ENCODE measurements at places on chromosomes 7 and 10. TPM values are rescaled to one million over a fixed set of nuclear protein-coding genes. Genes with fewer than 3 reads are reported as not detected.

Gene CLDN3
- polyA plus RNA-seq = 20.1 TPM

Gene SDHAF3
- polyA plus RNA-seq = 110 TPM

Gene DYDC2
- polyA plus RNA-seq = 10.3 TPM

Gene TMEM196
- 0.57 TPM for polyA plus RNA-seq

Gene THAP5
- 18.2 TPM for polyA plus RNA-seq

Gene SEMA3D
- polyA plus RNA-seq = 1.7 TPM

DNA sequence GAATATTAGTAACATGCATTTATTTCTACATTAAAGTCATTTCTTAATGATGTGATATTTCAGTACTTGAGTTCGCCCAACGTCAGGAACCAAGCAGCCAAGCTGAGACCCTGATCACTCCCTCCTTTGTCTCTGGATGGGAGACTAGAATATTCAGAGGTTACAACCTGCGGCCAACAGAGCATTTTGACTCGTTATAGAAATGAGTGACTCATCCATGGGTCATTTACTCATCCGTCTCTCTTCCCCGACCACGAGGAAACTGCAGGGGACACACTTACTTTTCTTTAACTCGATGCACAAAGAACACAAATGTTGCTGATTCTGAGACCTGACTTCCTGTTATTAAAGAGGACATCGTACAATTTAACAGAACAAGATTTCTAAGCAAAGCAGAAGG, 343.3 kb downstream of the FRMD4A start:
- DNase-seq = no peak
- no peaks in the 10 kb centered on the region for H3K4me1 ChIP-seq
- no peaks in the 10 kb centered on the region for H3K27me3 ChIP-seq

GRCh38 chr7:142733271-142733670, 16.0 kb upstream of the PRSS1 start:
- no peak overlapping the region for H3K27ac ChIP-seq
- no peaks in the 10 kb centered on the region for H3K36me3 ChIP-seq
- no peak for DNase-seq
- no peak overlapping the region for H3K4me3 ChIP-seq

GRCh38 chr10:118767297-118768040, 12.7 kb upstream of the CACUL1 start:
- no peak for DNase-seq
- H3K4me3 ChIP-seq = no peak overlapping the region
- H3K27ac ChIP-seq = no peak overlapping the region
- no peaks in the 10 kb centered on the region for H3K27me3 ChIP-seq
- H3K4me1 ChIP-seq = no peaks in the 10 kb centered on the region

- H3K27ac ChIP-seq = no peak overlapping the region
- H3K36me3 ChIP-seq = no peaks in the 10 kb centered on the region
- DNase-seq = no peak
- H3K4me3 ChIP-seq = no peak overlapping the region
- no peaks in the 10 kb centered on the region for H3K27me3 ChIP-seq
Measured at GRCh38 chr7:16786257-16786656, 18.5 kb downstream of the AGR2 start.

- H3K27ac ChIP-seq = no peak overlapping the region
- no peak for DNase-seq
- no peaks in the 10 kb centered on the region for H3K4me1 ChIP-seq
- H3K4me3 ChIP-seq = no peak overlapping the region
Measured at GRCh38 chr7:10472115-10472514, 501.6 kb upstream of the PHF14 start.

- no peak overlapping the region for H3K4me3 ChIP-seq
- no peak for DNase-seq
- H3K27ac ChIP-seq = peak overlapping the region; percentile 80
- peaks cover 9% of the 10 kb centered on the region for H3K4me1 ChIP-seq
Measured at GRCh38 chr7:139104091-139104450, 5.4 kb downstream of the ZC3HAV1 start.

- H3K27ac ChIP-seq = peak overlapping the region; percentile 98
- H3K27me3 ChIP-seq = no peaks in the 10 kb centered on the region
- H3K4me3 ChIP-seq = peak overlapping the region; percentile 77
- DNase-seq = peak; percentile 98
- H3K36me3 ChIP-seq = no peaks in the 10 kb centered on the region
Measured at GRCh38 chr10:59907918-59908807, 1.8 kb upstream of the CCDC6 start.

Measured in GM23338 (cell line).